ENCODE measurements at places on chromosomes 7 and 10.

DNA sequence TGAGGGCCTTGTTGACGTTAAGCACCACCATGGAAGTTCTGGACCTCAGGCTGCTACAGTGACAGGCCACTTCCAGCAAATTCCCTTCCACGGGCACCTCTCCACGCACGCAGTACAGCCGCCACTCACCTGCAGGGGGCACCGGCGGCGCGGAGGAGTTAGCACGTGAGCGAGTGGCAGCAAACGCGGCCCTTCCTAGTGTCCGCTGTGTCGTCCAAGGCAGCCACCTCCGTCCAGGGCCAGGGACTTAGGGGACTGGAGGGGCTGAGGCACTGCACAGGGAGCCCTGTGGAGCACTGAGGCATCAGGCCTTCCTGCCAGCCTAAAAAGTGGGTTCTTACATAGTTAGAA, 164.4 kb downstream of the SVIL start:
- DNase-seq = no peak

DNA sequence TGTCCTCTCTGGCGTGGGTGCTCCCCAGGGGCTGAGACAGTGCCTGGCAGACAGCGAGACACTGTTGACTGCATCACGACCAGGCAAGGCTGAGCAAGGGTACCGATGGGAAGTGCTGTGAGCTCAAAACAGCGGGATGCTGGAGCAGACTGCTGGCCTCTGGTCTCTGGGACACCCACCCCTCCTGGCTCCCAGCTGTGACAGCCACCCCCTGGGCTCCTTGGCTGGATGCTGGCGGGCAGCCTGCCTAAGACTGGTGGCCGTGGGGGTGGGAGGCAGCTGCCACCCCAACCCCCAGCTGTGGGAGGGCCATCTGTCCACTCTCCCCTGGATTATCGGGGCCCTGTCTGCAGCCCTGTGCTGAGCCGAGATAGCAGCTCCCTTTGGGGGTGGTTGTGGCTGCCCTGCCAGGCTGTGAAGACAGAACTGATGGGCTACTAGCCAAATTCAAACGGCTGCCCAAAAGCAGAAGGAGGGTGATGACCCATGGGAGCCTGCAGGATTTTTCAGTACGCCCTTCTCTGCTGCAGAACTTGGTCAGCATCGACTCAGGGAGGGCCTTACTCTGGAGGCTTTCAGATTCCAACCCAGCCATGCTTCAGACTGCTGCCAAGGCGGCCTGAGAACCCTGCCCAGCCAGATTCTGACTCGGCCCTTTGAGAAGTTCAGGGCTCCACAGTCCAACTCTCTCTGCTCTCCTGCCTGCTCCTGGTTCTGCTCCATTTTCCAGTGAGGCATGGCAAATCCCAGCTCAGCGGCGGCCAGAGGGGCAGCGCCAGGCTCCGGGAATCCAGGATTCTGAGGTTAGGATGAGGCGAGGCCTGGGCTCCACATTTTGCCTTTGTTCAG, 125.3 kb downstream of the NEURL1 start:
- no peak for DNase-seq

- no peak for DNase-seq
Measured at GRCh38 chr10:60967854-60968484, 24.0 kb upstream of the RHOBTB1 start.

- no peak for DNase-seq
Measured at GRCh38 chr10:112899391-112900065, 50.5 kb upstream of the TCF7L2 start.

GRCh38 chr7:106659963-106660861, 746 bp downstream of the CCDC71L start:
- DNase-seq = peak; percentile 78
